Cardiac fibroblast (primary cell): ENCODE measurements at places on chromosomes 3 and 15.
A peak's percentile ranks its signal among the peaks of the same experiment; 100 is the strongest.

GRCh38 chr15:64763874-64764273, 11.5 kb downstream of the RBPMS2 start:
- DNase-seq = no peak

DNA sequence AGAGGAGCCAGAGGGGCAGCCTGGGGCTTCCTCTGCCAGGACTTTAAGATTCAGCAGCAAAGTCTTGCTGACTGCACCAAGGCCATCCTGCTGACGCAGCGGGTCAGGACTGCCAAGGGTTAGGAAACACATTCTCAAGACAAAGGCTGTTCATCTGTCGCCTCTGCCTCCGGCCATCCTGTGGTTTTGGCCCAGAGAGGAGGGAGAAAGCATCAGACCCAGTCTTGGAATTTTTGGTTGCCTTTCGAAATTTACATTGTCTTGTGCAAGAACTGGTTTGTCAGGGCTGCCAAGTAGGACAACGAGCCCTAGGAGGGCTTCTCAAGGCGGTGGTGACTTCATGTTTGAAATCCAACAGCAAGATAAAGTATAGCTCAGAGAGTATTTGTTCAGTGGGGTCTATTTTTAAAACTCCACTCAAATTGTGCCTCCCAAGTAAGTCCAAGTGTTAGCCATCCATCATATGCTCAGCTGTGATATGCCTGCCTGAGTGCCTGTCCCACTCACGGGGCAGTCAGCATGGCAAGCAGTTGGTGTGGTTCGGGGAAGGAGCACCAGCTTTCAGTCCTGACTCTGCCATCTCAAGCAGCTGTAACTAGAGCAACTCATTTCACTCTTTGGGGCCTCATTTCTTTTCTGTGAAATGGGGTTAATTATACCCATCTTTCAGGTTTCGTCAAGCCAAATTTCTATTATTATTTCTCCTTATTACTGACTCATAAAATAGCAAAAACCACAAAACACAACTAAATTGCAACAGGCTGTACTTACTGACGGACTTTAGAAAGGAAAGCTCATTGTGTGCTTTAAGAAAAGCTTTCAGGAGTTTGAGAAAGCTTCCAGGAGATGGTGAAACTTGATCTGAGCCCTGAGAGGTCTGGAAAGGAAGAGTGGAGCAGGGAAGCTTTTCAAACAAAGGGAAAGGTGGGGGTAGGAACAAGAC, 42.4 kb upstream of the RHO start:
- peak; percentile 99 for DNase-seq

- DNase-seq = no peak
Observed at GRCh38 chr3:38157595-38157994, 7.7 kb upstream of the OXSR1 start.

- no peak for DNase-seq
Observed at GRCh38 chr15:58593870-58594269, 155.6 kb downstream of the ADAM10 start.

- no peak for DNase-seq
Observed at GRCh38 chr15:63075984-63076713, 33.6 kb downstream of the TPM1 start.

- DNase-seq = no peak
Observed at GRCh38 chr15:39014682-39015081, 450.1 kb upstream of the RASGRP1 start.

DNA sequence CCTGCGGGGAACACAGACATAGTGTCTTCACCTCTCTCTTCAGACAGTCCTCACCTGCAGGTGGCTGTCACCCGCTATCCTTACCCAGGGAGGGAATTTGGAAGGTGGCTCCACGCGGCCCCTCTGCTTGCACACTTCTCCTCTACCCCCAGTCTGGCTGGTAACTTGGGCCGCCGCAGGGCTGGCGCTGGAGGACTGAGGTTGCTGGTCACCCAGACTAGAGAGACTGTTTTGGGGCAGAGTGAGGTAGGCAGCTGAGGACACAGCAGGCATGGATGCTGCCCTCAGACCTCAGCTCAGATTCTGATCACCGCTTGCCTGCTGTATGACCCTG, 12.6 kb upstream of the IQSEC1 start:
- no peak for DNase-seq

GRCh38 chr3:30193625-30194044, 412.8 kb upstream of the TGFBR2 start:
- no peak for DNase-seq

DNA sequence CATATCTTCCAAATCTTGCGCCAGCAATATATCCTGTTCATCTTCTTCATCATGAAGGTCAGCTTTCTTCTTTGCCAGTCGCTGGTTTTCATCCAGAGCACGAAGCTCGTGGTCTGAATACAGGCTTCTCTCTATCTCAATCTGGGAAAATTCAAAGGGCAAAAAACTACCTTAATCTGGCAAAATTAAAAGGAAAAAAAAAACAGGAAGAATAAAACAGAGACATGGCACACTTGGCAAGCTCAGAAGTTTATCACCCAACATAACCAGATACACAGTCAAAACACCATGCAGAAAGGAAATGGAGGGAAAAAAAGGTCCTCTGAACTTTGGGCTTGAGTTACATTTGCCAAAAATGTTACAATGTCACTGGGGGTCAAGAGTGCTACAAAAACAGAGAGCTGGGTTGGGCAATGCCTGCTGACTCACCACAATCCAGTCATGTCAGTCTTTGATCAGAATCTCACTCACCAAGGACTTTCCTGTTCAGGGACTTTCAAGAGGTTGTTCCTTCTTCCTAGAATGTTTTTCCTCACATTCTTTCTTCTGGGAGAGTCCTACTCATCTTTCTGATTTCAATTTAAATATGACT, 1.5 kb downstream of the MRPL46 start:
- peak; percentile 53 for DNase-seq

DNA sequence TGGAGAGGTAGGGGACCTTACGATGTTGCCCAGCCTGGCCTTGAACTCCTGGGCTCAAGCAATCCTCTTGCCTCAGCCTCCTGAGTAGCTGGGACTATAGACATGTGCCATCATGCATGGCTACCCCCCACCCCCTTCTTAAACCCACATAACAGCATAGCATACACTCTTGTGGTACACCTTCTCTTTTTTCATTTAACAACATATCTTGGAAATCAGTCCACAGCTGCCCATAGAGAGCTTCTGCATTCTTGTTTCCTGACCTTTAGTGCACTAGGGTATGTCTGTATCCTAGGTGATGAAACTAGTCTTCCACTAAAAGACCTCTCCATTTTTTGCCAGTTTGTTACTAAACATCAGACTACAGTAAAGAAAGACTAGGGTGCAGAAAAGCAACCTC, 33.0 kb downstream of the SLC28A1 start:
- no peak for DNase-seq

GRCh38 chr15:47726399-47726823, 9.1 kb downstream of the SEMA6D start:
- no peak for DNase-seq

DNA sequence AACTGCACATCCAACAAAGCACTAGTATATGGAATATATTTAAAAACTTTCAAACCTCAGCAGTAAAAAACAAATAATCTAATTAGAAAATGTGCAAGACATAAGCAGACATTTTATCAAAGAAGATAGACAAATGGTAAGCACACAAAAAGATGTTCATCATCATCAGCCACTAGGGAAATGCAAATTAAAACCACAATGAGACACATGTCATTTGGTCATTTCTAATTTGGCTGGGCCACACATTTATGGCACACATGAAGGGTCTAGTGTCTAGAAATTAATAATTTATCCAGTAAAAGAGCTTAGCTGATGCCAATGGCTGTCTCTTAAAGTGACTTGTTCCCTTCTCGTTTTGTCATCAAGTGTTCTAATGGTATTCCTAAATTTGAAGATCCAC, 45.8 kb downstream of the ARHGAP31 start:
- DNase-seq = no peak

DNA sequence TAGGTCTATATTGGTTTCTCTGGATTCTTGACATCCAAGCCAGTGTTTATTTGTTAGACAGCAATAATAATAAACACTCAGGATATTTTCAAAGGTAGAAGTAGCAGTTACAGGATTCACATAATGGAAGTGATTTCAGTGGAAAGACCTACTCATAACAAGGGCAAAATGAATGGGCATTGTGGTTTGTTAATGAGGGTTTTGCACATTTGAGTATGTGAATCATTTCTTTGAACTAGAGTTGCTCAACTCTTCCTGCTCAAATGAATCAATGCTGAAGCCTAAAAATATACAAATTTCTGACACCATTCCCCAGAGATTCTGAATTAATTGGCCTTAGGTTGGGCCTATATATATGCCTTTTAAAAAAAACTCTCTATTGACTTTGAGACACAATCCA, 4.1 kb upstream of the COL6A5 start:
- DNase-seq = no peak

DNA sequence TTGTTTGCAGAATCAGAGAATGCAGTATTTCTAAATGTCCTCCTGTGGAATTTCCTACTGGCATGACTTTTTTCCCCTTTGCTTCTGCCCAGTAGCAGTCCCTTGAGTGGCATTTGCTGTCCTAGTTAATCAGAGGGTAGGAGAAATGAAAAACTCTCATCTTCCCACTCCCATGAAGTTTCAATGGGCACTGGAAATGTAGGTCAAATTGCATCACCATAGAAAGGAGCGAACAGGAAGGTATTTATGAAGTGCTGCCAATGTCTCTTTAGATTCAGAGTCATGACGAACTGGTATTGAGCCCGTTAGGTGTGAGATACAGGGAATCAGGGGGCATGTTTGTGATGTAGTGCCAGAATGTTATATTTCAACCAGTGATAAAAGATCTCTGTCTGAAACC, 23.2 kb downstream of the ATXN7 start:
- peak; percentile 18 for DNase-seq

DNA sequence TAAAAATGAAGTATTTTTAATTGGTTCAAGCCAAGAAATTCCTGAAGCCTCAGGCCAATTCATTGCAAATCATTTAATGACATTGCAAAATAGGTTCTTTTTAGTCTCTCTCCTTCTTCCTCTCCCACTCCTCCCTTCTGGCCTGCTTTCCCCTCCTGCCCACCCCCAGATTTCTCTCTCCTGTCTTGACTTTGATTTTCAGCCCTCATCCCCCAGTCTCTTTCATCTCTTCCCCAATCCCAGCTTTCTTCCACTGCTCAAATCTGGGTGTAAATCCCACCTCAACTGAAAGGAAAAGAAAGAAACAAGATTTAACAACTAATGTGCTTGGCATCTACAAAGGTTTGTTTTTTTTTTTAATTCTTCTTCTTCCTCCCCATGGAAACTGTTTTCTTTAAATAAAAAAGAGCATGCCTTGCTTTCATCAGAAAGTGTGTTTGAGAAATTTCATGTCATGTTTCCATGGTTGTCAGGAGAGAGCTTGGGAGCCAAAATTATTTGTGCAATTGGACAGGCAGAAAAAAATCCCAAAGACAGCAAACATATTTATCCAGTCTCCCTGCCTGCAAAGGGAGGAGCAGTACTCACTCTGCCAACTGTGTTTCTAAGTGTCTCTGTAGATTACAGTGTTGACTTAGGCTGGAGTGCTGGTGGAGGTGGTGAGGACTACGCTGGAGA, 50.4 kb downstream of the BOC start:
- no peak for DNase-seq
